ENCODE measurements at places on chromosomes 3 and 15. TPM values are rescaled to one million over a fixed set of nuclear protein-coding genes. Genes with fewer than 3 reads are reported as not detected.

DNA sequence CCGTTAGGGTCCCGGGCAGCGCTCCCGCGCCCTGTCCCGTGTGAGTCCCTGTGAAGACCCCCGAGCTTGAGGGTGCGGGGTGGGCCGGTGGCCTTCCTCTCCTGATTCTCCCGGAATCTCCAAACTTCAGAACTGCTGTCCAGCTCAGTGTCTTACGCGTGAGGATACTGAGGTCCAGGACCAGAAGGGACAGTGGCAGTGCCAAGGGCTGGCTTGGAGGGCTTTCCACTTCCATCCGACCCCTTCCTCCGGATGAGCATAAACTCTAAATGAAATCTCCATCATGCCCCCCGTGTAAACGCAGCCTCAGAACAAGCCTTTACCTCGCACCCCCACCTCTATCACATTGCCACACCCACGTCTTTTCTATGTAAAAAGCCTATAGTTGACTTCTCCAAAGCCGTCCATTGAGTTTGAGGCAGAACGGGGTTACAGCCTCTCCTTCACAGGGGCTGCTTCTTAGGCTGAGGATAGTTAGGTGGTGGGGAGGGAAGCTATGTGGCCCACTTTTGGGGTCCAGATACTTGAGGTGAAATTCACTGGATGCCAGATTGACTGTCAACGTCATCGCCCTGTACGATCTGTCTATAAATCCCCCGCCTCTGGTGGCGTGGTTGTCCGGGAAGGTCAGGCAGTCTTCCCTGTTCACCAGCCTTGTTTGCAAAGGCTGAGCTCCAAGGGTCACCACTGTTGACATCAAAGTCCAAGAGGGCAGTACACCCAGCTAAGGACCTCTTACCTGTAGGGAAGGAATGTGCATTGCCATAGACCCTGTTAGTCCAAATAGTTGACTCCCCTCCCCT, 1.1 kb downstream of the EDEM1 start:
- no peak for DNase-seq

- DNase-seq = no peak
These were observed 83.2 kb upstream of the PLSCR4 start for GRCh38 chr3:146334151-146334550.

DNA sequence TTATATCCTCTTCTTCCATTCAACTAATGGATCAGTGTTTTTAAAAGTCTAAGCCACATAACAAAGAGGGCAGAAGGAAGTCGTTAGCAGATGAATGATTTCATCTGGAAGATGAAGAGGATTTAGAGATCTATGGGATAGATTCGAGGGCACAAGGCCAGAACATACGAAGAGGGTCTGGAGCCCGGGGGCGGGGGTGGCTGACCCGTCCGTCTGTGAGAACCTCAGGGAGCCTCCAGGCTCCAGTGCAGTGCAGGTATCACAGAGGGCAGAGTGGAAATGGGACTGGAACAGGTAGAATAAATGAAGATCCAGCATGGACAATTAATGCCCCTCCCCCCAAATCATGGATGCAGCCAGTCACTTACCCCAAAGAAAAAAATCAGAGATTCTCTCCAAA, 1.5 kb upstream of the GOLGA8B start:
- no peak for DNase-seq

- DNase-seq = no peak
These were observed 233.3 kb downstream of the SHOX2 start for GRCh38 chr3:157872902-157873301.

- DNase-seq = no peak
These were observed 56.5 kb downstream of the HERC2 start for GRCh38 chr15:28265334-28266019.

DNA sequence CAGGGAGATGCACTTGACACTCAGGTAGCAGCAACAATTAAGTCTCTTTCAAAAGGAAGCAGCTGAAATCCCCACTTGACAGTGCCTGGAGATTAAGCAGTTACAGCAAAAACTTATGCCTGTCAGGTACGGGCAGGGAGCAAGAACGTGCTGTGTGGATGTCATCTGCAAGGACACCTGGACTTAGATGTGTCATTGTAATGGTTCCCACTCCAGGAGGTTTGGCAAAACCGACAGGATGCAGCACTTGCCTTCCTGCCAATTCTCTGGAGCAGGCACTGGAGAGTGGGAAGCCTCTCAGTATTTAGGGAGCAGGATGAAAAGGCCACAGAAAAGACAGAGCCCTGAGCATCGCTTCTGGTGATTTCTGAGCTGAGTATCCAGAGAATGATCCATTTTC, 292.4 kb downstream of the PDCD6IP start:
- DNase-seq = no peak

DNA sequence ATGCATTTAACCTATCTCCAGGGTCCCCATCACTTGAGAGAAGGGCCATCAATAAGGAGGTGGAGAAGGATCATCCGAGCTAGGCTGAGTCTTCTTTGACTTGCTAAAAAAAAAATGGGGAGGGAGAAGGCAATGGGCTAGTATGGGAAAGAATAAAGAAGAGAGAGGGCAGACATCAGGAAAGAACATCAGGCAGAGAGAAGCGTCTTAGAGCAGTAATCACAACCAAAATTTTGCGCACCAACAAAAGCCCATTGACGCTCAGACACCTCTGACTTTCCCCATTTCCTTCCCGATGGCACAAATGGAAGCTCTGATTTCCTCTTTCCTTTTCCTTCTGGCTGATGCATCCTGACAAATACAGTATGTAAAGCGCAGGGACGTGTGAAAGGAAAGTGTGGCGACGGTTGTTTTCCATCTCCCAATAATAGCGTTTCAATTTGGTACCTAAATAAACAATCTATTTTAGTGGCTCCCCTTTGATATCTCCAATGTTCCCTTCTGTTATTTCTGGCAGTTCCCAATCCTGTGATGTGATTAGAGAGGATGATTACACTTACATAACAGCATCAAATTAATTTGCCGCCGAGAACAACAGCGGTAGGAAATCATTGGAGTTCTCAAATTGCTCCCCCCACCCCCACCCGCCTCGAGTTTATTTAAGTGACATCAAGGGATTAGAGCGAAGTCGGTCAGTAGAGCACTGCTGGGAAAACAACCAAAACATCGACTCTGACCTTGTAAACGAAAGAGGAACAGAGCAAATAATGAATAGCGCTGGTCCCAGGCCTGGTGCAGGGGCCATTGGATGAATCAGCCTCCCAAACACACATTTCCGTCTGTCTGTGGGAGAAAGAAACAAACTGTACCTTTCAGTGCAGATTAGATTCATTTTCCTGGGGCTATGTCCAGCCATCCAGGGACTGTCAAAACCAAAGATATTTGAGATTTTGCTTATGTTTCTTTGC, 273.3 kb upstream of the ICE2 start:
- DNase-seq = no peak

The FBXO40 gene
- total RNA-seq = not detected

GRCh38 chr3:62669161-62669560, 206.1 kb downstream of the CADPS start:
- DNase-seq = no peak

The NANOGP8 gene
- not detected for total RNA-seq

The OIP5 gene
- 21.4 TPM for total RNA-seq

The KNL1 gene
- 25.2 TPM for total RNA-seq
